ENCODE measurements at places on chromosomes 3 and 15.

- DNase-seq, result no peak
These were observed 9.1 kb upstream of the CEMIP start for GRCh38 chr15:80769829-80770705.

DNA sequence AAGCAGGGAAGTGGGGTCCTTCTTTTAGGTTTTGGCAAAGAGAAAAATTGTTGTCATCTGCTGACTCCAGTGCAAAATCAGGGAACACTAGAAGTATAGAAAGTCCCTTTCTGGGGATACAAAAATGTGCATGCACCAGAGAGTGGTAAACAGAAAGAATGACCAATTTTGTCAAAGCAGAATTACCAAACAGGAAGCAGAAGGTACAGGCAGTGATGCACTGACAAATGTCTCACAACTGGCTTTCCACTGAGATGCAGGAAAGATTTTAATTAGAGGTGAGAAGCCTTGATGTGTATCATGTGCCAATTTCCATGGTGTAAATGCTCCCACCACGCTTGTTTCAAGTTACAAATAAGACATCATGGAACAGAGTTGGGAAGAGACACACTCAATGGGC, 66.0 kb downstream of the TRIM69 start:
- DNase-seq, result no peak

- DNase-seq, result no peak
These were observed 132.2 kb upstream of the GOLGA6L4 start for GRCh38 chr15:84103345-84103744.

- no peak for DNase-seq
These were observed 61.4 kb downstream of the MFSD1 start for GRCh38 chr3:158863247-158863646.

DNA sequence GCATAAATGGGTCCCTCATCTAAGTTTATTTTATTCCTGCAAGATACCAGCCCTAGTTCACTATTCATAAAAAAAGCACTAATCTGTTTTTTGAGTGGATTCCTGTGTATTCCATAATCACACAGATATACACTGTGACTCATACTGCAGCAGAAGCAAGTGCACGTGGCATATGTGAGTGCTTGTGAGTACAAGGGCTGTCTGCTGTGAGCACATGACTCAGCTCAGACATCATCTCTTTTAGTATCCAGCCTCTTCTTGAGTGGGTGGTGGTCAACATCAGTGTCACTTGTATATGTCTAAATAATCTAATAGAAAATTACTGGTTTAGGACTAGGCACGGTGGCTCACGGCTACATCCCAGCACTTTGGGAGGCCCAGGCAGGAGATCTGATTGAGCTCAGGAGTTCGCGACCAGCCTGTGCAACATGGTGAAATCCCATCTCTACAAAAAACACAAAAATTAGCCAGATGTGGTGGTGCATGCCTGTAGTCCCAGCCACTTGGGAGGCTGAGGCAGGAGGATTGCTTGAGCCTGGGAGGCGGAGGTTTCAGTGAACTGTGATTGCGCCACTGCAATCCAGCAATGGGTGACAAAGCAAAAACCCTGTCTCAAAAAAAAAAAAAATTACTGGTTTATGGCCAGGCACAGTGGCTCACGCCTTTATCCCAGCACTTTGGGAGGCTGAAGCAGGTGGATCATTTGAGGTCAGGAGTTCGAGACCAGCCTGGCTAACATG, 49.8 kb downstream of the NIPA2 start:
- no peak for DNase-seq

DNA sequence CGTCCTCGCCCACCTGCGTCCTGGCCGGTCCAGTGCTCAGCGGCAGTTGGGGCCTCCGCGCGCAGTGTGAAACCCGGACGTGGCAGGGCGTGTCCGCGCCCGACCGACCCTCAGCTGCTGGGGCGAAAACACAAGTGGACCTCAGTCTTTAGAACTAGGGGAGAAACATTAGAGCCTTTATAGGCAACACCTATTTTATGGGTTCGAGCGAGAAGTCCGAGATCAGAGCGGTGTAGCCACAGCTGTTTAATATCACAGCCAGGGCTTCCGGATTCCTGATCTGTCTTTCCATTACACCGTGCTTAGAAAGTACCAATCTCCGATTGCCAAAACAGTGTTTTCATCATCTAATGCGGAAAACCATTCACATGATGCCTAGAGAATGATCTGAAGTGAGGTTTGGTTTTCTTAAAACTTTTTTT, 506 bp downstream of the RAD51 start:
- no peak for DNase-seq

GRCh38 chr3:119490153-119490552, 8.2 kb upstream of the TIMMDC1 start:
- DNase-seq, result no peak

- no peak for DNase-seq
These were observed 28.8 kb downstream of the FHIT start for GRCh38 chr3:61222467-61222866.

GRCh38 chr15:96851613-96852012, 521.1 kb downstream of the NR2F2 start:
- no peak for DNase-seq

DNA sequence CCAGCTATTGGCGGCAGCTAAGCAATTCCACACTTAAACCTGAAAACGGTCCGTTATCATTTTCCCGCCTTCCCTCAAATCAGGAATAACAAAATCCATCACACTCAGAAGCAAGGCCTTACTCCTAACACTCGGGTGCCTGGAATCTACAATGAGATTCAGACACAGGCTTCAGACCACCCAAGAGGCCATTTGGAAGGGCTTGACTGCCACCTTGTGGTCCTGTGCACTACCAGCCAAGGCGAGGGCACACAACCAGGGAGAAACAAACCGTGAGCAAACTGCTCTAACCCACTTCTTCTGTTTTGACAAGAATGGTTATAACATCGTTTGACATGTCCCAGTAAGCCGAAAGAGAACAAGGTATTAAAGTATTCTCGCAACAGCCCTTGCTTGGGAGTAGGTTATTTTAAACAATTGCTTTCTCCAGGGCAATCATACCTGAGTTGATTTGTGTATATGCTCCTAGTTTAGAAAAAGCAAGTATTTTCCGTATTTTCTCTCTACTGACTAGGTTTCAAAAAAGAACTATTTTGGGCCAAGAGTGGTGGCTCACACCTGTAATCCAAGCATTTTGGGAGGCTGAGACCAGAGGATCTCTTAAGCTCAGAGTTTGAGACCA, 40.1 kb upstream of the TAFA4 start:
- DNase-seq, result no peak

All from activated naive CD4-positive, alpha-beta T cell (primary cell).